ENCODE measurements at places on chromosomes 5 and 9.

DNA sequence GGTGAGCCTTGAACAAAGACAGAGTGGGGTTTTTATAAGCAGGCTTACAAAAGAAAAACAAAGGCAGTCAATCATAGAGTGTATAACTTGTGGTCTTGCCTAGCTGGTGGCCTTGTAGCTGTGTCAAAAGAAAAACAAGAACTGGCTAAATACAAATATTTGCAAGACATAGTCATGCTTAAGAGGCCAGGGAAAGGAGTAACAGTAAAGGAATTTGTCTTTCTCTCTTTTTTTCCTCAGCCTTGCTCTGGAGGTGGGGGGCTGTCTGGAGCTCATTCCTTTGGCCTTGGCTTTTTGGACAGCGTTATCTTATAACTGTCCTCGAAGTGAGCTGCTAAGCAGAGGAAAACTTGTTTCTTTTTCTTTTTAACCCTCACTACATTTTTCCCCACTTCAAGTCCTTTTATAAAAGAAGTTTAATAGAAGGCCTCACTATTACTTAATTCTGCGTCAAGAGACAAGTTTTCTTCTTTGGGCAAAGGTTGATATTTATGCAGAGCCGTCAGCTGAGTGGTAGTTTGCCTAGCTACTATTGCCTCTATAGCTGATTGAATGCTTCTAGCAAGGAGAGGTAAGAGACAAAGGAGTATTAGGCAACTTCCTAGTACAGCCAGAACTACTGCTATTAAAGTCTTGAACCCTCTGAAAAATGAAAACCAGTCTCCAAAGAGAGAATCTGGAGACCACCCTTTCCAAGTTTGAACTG is 14.3 kb downstream of the CEL start:
- no peak for DNase-seq

DNA sequence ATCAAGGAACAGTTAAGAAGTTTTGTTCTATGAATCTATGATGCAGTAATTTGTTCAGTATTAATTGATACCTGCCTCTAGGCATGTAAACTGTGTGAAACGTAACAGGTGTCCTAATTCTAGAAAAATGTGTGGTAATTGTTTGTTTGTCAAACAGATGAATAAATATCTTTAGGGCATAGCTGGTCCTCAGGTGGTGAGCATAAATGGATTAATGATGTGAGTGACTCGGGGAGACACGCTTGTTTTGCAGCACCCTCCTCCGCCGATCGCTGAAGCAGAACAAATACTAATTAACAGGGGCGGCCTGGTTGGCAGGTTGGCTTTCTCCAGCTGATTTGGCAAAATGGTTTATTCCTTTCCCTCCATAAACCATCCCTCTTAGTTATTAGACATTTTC is 88.8 kb downstream of the TLE4 start:
- DNase-seq = no peak

DNA sequence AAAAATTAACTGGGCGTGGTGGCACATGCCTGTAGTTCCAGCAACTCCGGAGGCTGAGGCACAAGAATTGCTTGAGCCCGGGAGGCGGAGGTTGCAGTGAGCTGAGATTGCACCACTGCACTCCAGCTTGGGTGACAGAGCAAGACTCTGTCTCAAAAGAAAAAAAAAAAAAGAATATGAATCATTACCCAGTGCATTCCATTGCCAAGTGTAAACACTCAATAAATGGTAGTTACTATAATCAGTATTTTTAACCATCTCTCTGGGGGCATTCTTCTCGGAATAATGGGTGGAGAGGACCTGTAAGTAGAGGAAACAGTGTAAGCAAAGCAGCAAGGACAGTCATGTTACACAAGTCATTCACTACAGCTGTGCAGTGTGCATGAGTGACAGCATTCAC is 13.8 kb upstream of the RANBP17 start:
- no peak for DNase-seq

DNA sequence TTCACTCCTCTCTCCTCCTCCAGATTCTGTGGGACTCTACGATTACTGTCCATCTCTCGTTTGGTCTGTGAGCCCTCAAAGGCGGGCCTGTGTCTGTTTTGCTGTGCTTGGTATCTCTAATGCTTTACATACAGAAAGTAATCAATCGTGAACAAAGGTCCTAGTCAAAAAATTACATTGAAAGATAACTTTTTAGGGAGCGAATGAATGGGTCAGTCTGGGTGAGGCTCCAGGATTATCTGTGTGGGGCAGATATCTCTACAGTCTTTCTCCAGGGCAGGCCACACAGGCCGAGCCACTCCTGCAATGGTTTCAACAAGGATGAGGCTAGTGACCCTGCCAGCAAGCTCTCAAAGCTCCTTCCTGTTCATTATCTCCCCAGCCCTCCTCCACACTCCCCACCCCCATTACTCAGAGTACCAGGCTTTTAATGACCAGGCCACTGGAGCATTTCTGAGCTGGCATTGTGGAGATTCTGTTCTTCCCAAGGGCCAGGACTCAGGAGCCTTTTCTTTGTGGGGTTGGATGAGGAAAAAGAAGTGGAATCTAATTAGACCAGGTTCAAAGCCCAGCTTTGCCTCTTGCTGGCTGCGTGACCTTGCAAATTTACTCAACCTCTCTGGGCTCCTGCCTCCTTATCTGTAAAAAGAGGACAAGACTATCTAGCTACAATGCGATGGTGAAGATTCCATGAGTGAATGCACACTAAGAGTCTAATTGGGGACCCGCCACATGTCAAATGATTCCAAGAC is 10.2 kb downstream of the CORO2A start:
- DNase-seq = no peak

DNA sequence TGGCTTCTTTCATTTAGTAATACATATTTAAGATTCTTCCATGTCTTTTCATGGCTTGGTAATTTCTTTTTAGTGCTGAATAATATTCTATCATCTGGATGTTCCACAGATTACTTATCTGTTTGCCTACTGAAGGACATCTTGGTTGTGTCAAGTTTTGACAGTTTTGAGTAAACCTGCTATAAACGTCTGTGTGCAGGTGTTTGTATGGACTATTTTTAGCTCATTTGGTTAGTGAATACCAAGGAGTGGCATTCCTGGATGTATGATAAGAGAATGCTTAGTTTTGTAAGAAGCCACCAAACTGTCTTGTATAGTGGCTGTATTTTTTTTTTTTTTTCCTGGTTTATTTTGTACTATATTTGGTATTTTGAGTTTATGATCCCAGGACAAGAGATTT is 38.4 kb downstream of the PRRC1 start:
- DNase-seq = no peak

GRCh38 chr5:178762960-178763359 is 32.5 kb upstream of the ZNF354A start:
- DNase-seq = no peak

DNA sequence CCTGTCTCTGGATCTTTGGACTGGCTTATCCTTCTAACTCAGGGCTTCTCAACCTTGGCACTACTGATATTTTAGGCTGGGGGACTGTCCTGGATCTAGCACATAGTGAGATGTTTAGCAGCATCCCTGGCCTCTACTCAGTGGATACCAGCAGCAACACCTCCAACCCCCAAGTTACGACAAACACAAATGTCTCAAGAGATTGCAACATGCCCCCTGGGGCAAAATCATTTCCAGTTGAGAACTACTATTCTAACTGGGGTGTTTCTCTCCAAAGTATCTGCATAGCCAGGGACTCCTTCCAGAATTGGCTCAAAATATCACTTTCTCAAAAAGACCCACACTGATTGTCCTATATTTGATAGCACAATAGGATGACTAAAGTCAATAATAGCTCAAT is 7.2 kb upstream of the TLR4 start:
- no peak for DNase-seq

Measured in cortex of kidney (tissue), 1 donor.